Posterior vena cava (tissue), 2 donors: ENCODE measurements at places on chromosomes 7 and 10. TPM values are rescaled to one million over a fixed set of nuclear protein-coding genes. Genes with fewer than 3 reads are reported as not detected.

- DNase-seq = no peak
These were observed 108.1 kb downstream of the ANLN start for GRCh38 chr7:36497775-36498174.

- no peak for DNase-seq
These were observed 52.4 kb upstream of the TNRC18 start for GRCh38 chr7:5476001-5476400.

DNA sequence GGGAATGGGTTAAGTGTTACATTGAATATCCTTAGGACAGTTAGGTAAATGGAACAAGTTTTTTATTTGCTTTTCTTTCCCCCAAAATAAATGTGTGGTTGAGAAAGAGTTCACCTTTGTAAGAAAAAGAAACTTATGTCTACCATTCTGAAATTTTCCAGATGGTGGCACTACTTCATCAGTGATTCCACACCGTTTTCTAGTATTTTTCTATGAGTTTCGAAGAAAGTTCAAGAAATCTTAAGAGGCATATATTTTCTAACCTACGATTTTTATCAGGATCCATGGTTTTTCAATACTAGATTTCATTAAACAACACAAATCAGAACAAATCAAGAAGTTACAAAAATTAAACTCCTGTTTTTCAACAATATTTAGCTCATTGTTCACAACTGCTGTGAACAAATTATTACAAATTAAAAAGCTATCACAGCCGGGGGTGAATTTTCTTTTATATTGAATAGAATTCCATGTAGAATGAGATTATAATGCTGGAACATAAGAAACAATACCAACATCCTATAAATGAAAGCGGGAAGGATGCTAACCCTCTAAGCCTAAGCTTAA, 163.1 kb upstream of the NPVF start:
- no peak for DNase-seq

The GSTO2 gene
- total RNA-seq = 1.9 TPM

The ADIRF gene
- 212 TPM for total RNA-seq

GRCh38 chr7:125279961-125280360, 350.3 kb upstream of the POT1 start:
- no peak for DNase-seq

The VIPR2 gene
- total RNA-seq = 7.6 TPM

- no peak for DNase-seq
These were observed 126.3 kb downstream of the MAD1L1 start for GRCh38 chr7:2106440-2106839.

- no peak for DNase-seq
These were observed 87.6 kb downstream of the ARMH3 start for GRCh38 chr10:101968286-101968939.

DNA sequence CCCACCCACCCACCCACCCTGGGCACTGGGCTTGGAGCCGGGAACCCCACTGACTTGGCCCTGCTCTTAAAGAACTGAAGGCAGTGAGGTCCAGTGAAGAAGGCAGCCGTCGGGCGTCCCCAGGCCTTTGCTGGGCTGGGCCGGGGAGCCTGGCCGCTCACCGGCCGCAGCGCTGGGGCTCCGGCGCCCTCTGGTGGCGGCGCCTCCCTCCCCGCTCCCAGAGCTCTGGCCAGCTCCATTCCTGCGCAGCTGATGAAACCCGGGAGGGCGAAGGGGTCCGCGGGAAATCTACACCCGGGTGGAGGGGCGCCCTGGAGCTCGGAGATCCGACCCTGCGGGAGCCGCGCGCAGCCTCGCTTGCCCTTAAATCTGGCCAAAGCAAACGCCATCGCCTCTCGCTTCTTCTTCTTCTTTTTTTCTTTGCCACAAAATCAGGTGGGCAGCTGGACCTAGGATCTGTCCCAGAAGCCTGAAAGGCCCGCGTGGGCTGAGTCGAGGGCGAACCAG, 1.7 kb upstream of the CXCL12 start:
- peak; percentile 90 for DNase-seq

DNA sequence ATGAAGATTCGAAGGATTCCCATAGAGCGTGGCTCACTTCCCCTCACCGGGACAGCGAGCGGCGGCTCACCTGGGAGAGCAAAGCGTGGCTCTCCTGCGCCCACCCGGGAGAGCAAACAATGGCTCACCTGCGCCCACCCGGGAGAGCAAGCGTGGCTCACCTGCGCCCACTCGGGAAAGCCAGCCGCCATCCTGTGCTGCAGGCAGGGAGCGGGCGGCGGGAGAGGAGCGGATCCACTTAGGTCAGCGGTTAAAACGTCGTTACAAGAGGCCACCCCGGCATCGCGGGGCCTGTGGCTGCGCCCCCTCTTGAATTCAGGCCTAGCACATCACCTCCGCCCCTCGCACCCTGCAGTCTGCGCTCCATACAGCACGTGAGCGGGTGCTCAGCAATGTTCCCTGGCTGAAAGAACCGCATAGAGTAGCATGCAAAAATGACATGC, 461 bp upstream of the FIGNL1 start:
- DNase-seq = no peak

DNA sequence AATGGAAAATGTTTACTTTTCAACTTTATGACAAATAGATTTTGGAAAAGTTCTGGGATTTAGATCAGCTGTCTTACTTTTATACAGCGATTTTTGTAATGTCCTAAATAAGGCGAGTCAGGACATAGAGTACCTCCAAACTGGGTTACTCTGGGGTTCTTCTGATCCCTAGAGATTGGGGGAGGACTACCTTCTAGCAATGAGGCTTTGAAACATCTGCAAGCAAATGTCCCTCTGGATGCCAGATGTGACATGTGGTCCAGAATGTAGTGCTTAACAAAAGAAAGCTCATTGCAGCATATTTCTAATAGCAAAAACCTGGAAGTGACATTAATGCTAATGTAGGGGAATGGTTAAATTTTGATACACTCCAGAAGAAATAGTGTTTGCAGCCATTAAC, 36.1 kb downstream of the ABRAXAS2 start:
- no peak for DNase-seq

The EPHA1 gene
- total RNA-seq = 0.24 TPM

- DNase-seq = no peak
These were observed 39.4 kb upstream of the TNRC18 start for GRCh38 chr7:5463031-5463430.

GRCh38 chr10:78866731-78867554, 201.8 kb upstream of the ZMIZ1 start:
- DNase-seq = no peak

The LRIT1 gene
- not detected for total RNA-seq

The KCND2 gene
- 7.0 TPM for total RNA-seq

DNA sequence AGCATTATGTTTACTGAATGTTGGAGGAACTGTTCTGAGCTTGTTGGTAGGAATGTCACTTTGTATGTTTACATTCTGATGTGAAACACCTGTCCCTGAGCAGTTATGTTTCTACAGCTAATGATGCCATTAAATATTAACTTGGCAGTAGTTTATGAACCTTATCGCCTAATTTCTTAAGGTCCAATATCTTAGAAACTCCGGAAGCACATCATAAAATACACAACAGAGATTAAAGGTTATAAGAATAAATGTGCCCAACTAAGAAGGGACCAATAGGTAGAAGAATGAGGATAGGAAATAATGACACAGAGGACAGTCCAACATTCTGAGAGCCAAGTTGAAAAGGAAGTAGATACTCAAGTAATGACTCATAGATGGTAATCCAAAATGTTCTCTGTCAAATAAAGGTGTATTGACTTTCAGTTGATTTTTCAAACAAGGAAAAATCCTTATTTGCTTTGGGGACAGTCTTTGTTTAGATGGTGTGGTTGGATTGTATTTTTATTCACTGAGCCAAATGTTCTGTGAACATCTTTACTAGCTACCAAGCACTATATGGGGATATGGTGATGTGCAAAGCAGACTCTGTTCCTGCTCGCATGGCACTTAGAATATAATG, 31.9 kb downstream of the LCOR start:
- no peak for DNase-seq

The PPP1R9A gene
- 15.5 TPM for total RNA-seq

- no peak for DNase-seq
These were observed 134.7 kb upstream of the AGR3 start for GRCh38 chr7:17016402-17017010.

DNA sequence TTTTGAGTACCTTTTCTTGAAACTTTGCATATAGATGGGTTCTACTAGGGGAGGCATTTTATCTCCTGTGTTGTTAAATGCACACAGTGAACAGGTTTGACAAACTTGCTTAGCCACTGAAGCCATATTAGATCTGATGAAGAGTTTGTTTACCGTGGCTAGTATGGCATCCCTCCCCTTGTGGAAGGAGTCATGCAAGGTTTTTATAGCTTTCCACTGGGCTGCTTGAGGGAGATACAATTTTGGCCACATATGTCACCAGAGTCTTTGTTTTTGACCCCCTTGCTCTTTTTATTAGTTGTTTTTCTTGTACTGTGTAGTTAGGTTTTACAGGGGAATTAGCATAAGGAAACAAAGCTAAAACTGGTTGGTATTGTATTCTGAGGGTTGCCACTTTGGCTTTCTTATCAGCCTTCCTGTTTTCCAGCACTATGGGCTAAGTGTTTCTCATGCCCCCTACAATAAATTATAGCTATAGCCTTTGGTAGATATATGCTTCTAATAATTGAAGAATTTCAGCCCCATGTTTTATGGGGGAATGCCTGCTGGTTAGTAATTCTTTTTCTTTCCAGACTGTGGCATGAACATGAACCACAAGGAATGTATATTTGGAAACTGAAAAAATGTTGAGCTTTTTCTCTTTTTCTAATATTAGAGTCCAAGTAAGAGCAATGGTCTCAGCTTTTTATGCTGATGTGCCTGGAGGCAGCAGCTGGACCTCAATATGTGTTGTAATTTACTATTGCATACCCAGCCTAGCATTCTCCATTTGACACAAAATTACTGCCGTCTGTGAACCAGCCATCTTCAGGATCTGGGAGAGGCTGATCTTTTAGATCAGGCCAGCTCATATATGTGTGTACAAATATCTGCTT, 18.4 kb upstream of the STEAP2 start:
- DNase-seq = no peak

- DNase-seq = no peak
These were observed 497.4 kb downstream of the GRM8 start for GRCh38 chr7:126755381-126755780.

The MICALL2 gene
- total RNA-seq = 33.3 TPM

The PDE1C gene
- 51.3 TPM for total RNA-seq

DNA sequence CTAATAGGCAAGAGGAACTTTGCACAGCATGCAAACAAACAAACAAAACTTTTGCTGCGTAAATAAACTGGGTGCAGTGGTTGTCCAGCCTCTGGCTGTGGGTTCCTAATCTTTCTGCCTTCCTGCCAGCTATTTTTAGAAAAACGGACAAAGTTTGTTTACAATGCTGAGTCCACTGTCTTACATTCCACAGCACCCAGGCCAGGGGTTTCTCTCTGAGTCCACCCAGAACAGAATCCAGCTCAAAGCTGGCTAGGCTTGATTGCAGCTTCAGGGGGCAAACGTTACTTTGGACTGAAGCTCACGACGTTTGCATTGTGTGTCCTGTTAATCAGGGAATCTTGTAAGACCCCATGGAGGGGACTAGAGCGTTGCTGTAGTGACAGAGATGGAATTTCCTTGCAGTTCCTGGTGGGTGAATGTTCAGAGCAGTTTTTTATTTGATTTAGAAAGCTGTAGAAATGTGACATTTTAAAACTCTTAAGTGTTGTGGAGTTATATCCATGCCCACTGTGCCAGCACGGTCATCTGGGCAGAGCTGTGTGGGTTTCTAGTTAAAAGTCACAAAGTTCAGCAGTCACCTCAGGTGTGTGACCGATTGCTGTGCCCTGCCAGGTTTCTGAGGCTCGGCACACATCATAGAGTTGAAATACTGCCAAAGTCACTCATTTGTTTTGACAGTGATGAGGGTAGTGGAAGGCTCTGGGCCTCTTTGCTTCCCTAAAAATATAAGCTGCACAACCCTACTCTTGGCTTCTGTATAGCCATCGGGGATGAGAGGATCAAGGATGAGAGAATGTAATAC, 247.0 kb downstream of the STK31 start:
- no peak for DNase-seq

GRCh38 chr10:102741726-102742237, 2.0 kb upstream of the WBP1L start:
- no peak for DNase-seq

GRCh38 chr10:62459072-62459471, 84.9 kb downstream of the ZNF365 start:
- DNase-seq = no peak

- DNase-seq = no peak
These were observed 272.4 kb downstream of the CREB5 start for GRCh38 chr7:28684650-28685241.

DNA sequence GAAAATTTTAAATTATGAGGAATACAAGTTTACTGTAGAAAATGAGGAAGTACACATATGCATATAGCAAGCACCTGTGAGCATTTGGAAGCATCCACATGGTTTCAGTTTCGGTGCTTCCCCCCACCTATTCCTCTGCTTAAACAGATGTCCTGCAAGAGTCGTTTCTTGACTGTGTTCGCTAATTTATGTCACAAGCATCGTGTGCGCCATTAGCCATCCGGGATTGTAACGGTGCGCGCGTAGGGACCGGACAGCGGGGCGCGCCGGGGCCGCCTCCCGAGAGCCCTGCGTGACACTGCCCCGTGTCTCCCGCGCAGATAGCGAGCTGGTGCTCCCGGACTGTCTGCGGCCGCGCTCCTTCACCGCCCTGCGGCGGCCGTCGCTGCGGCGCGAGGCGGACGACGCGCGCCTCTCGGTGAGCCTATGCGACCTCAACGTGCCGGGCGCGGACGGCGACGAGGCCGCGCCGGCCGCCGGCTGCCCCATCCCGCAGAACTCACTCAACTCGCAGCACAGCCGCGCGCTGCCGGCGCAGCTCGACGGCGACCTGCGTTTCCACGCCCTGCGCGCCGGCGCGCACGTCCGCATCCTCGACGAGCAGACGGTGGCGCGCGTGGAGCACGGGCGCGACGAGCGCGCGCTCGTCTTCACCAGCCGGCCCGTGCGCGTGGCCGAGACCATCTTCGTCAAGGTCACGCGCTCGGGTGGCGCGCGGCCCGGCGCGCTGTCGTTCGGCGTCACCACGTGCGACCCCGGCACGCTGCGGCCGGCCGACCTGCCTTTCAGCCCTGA, 90.9 kb downstream of the NEURL1 start:
- DNase-seq = no peak

GRCh38 chr7:41592794-41593193, 110.1 kb downstream of the INHBA start:
- DNase-seq = no peak

GRCh38 chr7:50591480-50592438, 26.6 kb upstream of the DDC start:
- no peak for DNase-seq
